Activated CD4-positive, alpha-beta memory T cell treated with anti-CD3 and anti-CD28 coated beads, Interleukin-2, amount 10 ng/mL, durations not matched to agents 7 days and 5 days (primary cell): ENCODE measurements at places on chromosomes 5 and 9. TPM values are rescaled to one million over a fixed set of nuclear protein-coding genes. Genes with fewer than 3 reads are reported as not detected.
A peak's percentile ranks its signal among the peaks of the same experiment; 100 is the strongest.

GRCh38 chr5:143205883-143206195 is 197.6 kb downstream of the NR3C1 start:
- no peak overlapping the region for H3K4me3 ChIP-seq
- peaks cover 11% of the 10 kb centered on the region for H3K36me3 ChIP-seq
- no peak overlapping the region for H3K27ac ChIP-seq
- peaks cover 22% of the 10 kb centered on the region for H3K4me1 ChIP-seq
- H3K27me3 ChIP-seq, result no peaks in the 10 kb centered on the region

DNA sequence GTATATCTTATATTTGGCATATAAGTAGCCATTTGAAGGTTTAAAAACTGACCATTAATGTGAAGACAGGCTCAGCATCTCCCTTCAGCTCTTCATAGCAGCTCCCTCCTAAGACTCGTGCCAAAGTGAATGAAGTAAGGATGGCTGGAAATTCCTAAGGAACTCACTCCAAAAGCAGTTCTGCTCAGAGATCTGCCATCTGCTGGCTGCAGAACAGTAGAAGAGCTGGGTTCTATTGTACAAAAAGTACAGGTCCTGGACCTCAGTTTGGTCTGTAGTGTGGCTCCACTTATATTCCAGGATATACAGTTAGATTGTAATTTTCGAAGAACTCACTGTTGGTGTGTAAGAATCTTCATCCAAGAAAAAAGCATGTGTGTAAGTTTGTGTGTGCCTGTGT is 104.9 kb upstream of the RUSC2 start:
- no peak overlapping the region for H3K27ac ChIP-seq
- H3K4me3 ChIP-seq, result no peak overlapping the region
- H3K4me1 ChIP-seq, result no peaks in the 10 kb centered on the region
- peaks cover 6% of the 10 kb centered on the region for H3K27me3 ChIP-seq

DNA sequence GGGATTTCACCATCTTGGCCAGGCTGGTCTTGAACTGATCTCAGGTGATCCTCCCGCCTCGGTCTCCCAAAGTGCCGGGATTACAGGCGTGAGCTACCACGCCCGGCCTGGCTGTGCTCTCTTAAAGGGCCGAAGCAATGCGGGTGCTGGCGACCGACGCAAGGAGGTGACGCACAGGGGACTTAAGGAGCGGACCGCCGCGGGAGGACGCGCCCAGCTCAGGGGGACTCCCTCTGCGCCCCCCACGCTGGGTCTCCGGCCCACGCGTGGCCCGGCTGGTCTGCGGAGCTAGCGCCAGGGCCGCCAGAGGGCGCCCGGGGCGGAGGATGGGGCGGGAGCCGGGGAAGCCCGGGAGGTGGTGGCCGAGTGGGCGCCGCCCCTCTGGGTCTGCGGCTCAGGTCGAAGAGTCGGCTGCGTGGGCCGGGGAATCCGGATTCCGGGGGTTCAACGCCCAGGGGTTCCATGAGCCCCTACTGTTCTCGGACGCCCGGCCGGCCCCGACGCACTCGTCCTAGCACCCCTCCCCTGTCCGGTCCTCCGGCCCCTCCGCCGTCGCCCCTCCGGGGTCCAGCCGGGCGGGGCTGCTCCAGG is 502 bp upstream of the CERCAM start:
- peak; percentile 71 for DNase-seq
- no peaks in the 10 kb centered on the region for H3K36me3 ChIP-seq
- H3K27ac ChIP-seq, result no peak overlapping the region
- H3K27me3 ChIP-seq, result peaks cover 40% of the 10 kb centered on the region
- H3K4me1 ChIP-seq, result peaks cover 23% of the 10 kb centered on the region
- H3K4me3 ChIP-seq, result peak overlapping the region; percentile 59

DNA sequence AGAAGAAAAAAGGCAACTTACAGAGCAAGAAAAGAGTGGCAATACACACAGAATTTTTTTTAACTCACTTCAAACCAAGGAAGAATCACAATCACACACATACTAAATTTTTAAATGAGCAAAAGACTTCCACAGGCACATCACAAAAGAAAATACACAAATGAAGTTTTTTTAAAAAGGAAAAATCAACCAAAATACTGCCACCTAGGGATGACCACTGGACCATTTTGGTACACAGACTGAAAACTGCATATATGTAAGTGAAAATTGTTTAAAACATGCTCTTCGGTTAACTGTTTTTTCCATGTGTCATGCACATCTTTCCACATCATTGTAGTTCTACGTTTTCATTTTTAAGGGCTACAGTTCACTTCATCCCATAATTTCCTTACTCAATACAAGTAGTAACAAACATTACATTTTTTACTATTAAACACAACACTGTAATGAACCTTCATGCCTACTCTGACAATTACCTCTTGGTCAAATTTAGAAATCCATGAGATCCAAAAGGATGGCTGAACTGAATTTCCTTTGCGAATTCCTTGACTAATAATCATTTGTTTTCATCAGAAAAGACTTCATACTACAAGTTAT is 79.0 kb downstream of the FBXW11 start:
- no peak overlapping the region for H3K4me3 ChIP-seq
- H3K4me1 ChIP-seq, result peaks cover 12% of the 10 kb centered on the region
- no peak overlapping the region for H3K27ac ChIP-seq
- H3K36me3 ChIP-seq, result peaks cover 9% of the 10 kb centered on the region
- no peaks in the 10 kb centered on the region for H3K27me3 ChIP-seq
- no peak for DNase-seq

- peaks cover 5% of the 10 kb centered on the region for H3K36me3 ChIP-seq
- H3K4me1 ChIP-seq, result peaks cover 48% of the 10 kb centered on the region
- DNase-seq, result no peak
Observed at GRCh38 chr9:3473405-3473804, 52.4 kb downstream of the RFX3 start.

DNA sequence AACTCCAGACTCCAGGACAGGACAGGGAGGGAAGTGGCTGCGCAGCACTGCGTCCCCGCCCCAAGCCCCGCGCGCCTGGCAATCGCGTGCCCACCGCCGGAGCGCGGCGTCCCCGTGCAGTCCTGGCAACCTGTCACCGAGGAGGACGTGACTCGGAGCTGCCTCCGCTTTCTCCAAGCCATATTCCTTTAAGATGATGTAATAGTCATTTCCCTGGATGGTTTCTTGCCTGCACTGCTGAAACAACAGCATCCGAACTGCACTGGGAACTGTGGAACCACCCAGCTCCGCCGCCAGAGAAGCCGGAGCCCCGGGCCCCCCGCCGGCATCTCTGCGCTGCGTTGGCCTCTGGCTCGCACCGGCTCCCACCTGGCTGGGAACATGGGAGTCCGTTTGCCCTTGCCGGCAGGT is 34.5 kb downstream of the KCTD16 start:
- peaks cover 55% of the 10 kb centered on the region for H3K27me3 ChIP-seq
- H3K4me3 ChIP-seq, result no peak overlapping the region
- H3K4me1 ChIP-seq, result peaks cover 4% of the 10 kb centered on the region
- no peak for DNase-seq
- H3K27ac ChIP-seq, result no peak overlapping the region

GRCh38 chr5:116361171-116361967 is 213.3 kb downstream of the SEMA6A start:
- H3K27ac ChIP-seq, result no peak overlapping the region
- no peaks in the 10 kb centered on the region for H3K36me3 ChIP-seq
- no peak for DNase-seq

DNA sequence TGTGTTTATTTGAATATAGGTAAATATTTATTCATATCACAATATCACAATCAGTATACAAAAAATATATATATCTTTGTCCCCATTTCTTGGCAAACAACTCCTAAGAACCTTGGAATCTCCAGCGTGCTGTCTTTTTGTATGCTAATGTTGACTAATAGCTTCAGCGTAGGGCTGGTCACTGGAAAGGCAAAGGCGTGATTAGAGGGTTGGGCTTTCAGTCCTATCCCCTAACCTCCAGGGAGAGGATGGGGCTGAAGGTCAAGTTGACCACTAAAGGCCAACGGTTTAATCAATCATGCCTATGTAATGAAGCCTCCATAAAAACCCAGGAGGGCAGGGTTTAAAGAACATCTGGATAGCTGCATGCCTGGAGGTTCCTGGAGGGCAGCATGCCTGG is 79.6 kb upstream of the BNC2 start:
- H3K27me3 ChIP-seq, result no peaks in the 10 kb centered on the region
- H3K4me1 ChIP-seq, result no peaks in the 10 kb centered on the region
- H3K4me3 ChIP-seq, result no peak overlapping the region
- no peak overlapping the region for H3K27ac ChIP-seq

DNA sequence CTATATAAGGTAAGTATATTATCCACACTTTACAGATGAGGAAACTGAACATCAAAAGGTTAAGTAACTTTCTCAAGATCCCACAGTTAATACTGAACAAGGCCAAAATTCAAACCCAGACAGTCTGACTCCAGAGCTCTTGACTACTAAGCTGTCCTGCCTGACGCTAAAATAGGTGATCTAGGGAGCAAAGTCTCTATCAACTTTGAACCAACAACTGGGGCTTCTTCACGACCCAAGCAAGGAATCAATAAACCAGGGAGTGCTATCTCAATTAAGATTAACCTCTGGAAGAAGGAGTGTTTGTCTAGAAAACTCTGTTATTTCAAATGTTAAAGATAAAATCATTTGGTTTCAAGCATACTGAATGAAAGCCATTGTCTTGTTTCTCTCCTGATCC is 64.4 kb downstream of the MRPS27 start:
- H3K4me3 ChIP-seq, result no peak overlapping the region
- H3K4me1 ChIP-seq, result peaks cover 6% of the 10 kb centered on the region
- H3K36me3 ChIP-seq, result peaks cover 12% of the 10 kb centered on the region
- no peaks in the 10 kb centered on the region for H3K27me3 ChIP-seq
- no peak for DNase-seq
- H3K27ac ChIP-seq, result no peak overlapping the region

DNA sequence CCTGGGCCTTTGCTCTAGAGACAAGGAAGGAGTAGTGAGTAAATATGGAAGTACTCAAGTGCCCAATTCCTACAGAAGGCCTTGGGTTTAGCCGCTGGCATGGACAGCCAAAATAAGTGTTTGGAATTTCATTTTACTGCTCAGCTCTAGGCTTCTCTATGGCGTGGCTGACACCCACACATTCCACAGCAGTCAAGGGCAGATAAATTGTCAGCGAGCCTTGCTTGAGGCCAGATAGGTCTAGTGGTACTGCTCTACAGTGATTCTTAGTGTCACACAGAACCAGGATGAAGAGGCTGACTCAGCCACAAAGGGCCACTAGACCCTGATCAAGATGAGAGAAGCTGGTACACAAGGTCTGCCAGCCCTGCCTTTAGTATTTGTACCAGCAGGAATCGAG is 111.0 kb upstream of the NFIB start:
- H3K36me3 ChIP-seq, result no peaks in the 10 kb centered on the region
- DNase-seq, result no peak
- no peak overlapping the region for H3K27ac ChIP-seq
- H3K27me3 ChIP-seq, result no peaks in the 10 kb centered on the region

- H3K4me3 ChIP-seq, result peak overlapping the region; percentile 30
- H3K27me3 ChIP-seq, result peaks cover 48% of the 10 kb centered on the region
- H3K36me3 ChIP-seq, result no peaks in the 10 kb centered on the region
- H3K4me1 ChIP-seq, result peaks cover 21% of the 10 kb centered on the region
Observed at GRCh38 chr9:86944796-86945727, 2.2 kb downstream of the GAS1 start.

- H3K36me3 ChIP-seq, result no peaks in the 10 kb centered on the region
- peaks cover 8% of the 10 kb centered on the region for H3K4me1 ChIP-seq
- no peaks in the 10 kb centered on the region for H3K27me3 ChIP-seq
- H3K27ac ChIP-seq, result no peak overlapping the region
- no peak for DNase-seq
Observed at GRCh38 chr5:143108498-143109128, 294.9 kb downstream of the NR3C1 start.

OR2K2 gene
- not detected for total RNA-seq

DNA sequence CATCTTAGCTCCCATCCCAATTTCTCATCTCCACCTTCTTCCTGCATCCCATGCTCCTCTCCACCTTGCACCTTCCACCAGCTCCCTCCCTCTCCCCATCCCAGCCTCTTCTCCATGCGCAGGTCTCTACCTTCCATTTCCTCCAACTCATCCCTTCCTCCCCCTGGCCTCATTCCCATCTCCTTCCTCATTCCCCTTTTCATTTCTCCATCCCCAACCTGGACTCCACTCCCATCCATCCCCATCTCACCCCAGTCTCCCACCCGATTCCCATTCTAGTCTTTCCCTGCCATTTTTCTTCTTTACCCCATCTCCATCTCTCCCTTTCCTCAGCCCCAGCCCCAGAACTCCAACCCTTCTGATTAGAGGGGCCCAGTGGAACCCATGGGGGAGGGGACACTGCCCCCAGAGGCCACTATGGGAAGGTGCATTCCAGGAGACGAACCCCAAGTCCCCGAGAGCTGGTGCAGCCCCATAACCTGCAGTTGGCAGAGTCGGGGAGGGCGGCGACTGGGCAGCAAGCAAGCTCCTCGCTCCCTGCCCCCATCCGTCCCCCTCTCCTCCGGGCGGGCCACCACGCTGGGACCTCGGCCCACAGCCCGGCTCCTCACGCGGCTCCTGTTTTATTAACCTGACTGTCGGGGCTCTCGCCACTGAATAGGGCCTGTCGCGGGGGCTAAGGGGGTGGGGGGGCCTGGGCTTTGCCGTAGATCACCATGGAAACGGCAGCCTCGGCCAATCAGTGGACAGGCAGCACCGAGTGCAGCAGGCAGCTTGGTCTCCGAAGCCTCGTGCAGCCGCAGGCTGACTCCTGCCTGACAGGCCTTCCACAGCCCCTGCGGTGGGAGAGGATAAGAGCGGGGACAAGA is 66.7 kb downstream of the PCDH1 start:
- H3K4me1 ChIP-seq, result peaks cover 6% of the 10 kb centered on the region
- no peak overlapping the region for H3K27ac ChIP-seq
- peaks cover 57% of the 10 kb centered on the region for H3K27me3 ChIP-seq
- DNase-seq, result peak; percentile 39
- H3K4me3 ChIP-seq, result no peak overlapping the region

CERCAM gene
- 1.3 TPM for total RNA-seq

NIM1K gene
- 0.73 TPM for total RNA-seq

GRCh38 chr5:116372931-116373597 is 201.6 kb downstream of the SEMA6A start:
- no peak overlapping the region for H3K27ac ChIP-seq
- H3K4me3 ChIP-seq, result no peak overlapping the region
- no peaks in the 10 kb centered on the region for H3K36me3 ChIP-seq
- no peak for DNase-seq
- no peaks in the 10 kb centered on the region for H3K4me1 ChIP-seq

DNA sequence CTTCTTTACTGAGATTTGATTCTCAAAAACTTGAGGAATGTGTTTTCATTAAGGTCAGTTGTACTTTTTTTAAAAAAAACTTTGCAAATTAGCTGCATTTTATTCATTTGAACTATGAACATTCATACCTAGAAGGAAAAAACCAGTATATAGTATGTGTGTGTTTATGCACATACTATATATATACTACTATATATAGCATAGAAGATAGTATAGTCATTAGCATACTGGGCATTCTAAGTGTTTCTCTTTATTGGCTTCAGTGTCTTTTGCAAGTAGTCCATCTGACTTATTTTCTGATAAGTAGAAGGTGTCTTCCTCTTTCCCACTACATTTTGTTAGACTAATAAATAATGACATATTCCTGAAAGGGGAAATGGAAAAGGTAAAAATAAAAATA is 33.0 kb downstream of the ELOVL7 start:
- no peak for DNase-seq
- H3K36me3 ChIP-seq, result no peaks in the 10 kb centered on the region
- H3K27ac ChIP-seq, result no peak overlapping the region
- H3K27me3 ChIP-seq, result peaks cover 12% of the 10 kb centered on the region

GRCh38 chr5:122110987-122111386 is 18.4 kb upstream of the ZNF474 start:
- no peak for DNase-seq
- H3K4me3 ChIP-seq, result no peak overlapping the region
- H3K27me3 ChIP-seq, result no peaks in the 10 kb centered on the region
- no peaks in the 10 kb centered on the region for H3K36me3 ChIP-seq
